CD14-positive monocyte (primary cell): ENCODE measurements at places on chromosomes 1 and 21.

DNA sequence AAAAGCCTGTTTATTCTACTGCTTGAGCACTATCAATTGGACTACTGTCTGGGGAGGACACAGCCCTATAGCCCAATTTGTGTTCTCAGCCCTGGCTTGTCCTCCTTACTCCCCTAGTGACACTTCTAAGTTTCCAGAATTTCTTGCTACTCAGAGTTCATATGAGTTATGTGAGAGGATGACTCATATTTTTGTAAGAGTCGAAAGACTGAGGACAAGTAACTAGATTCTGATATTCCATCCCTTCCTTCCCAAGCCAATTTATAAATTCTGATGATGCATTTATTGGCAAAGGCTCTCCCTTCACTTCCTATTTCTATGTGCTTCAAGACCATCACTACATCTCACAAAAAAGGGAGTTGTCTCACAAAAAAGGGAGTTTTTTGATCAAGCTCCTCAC lies 422.2 kb upstream of the DEPDC1 start:
- no peak for DNase-seq

GRCh38 chr1:58874757-58875755 lies 91.2 kb upstream of the JUN start:
- DNase-seq, result no peak

- DNase-seq, result no peak
Measured at GRCh38 chr1:86865973-86866637, 47.8 kb downstream of the SELENOF start.

DNA sequence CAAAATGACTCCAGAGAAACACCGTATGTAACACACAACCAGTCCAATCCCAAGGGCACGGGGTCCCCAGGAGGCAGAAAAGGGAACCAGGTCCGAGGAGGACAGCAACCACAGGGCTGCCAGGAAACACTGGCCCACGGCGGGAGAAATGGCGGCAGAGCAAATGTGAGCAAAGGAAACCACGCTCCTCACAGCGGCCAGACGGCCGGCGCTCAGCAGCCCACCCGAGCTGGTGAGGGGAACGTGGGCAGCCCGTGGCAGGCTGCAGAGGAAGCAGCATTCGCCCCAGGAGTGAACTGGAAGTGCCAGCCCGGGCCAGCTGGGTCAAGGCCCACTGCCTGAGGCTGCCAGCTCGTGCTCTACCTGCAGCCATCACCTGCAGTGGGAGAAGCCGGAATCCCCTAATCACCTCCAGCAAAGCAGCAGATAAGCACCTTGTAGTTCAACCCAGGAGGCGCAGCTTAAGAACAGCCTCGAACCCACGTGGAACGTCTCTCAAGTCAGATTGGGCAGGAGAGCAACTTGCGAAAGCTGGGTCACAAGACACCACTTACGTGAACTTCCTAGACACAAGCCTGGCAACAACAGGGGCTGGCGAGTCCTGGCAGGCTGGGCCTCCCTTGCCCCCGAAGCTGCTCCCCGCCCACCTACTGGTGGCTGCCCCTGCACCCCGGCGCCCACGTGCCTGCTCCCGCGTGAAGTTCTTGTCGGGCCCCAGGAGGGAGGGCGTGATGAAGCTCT lies 6.7 kb downstream of the SLC19A1 start:
- peak; percentile 90 for DNase-seq

- DNase-seq, result no peak
Measured at GRCh38 chr1:53462193-53462592, 3.0 kb downstream of the DMRTB1 start.

DNA sequence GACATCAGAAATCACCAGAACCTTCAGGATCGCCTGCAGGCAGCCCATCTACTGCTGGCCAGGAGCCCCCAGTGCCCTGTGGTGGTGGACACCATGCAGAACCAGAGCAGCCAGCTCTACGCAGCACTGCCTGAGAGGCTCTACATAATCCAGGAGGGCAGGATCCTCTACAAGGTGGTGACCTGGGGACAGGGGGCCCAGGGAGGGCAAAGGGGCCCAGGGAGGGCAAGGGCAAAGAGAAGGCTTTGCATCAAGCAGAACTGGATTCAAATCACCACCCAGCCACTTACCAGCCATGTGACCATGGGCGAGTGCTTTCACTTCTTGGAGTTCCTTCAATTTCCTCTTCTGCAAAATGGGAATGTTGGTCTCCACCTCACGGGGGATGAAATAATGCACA lies 12.1 kb downstream of the DIO1 start:
- DNase-seq, result no peak

GRCh38 chr1:51314974-51315373 lies 15.4 kb downstream of the TTC39A start:
- DNase-seq, result no peak

GRCh38 chr21:44357064-44357837 lies 3.8 kb downstream of the TRPM2 start:
- DNase-seq, result no peak

GRCh38 chr1:189438808-189439207 lies 1038.9 kb downstream of the BRINP3 start:
- DNase-seq, result no peak

DNA sequence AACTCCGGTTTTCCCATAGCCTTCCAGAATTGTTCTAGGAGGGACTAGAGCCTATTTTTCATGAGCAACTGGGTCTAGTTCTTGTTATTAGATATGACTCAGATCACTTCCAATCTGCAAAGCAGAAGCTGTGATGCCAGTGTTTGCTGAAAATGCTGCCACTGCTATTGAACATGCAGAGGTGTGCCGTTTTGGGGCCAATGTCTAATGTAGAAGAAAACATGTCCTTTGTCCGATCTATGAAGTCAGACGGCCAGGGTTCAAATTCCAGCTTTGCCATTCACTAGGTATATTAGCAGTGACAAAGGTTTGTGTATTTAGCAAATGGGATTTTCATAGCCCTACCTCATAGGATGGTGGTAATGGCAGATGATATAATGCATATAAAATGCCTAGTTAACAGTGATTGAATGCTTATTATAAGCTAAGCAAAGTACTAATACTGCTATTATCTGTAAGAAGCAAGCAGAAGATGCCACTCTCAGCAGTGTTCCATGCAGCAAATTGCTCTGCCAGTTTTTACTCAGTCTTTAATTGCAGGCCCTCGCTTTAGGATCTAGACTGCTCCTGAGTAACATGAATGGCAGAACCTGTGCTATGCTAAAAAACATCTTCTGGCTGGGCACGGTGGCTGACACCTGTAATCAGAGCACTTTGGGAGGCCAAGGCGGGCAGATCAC lies 40.1 kb upstream of the CXADR start:
- DNase-seq, result no peak

GRCh38 chr1:145972580-145972979 lies 8.1 kb downstream of the POLR3GL start:
- no peak for DNase-seq

- DNase-seq, result no peak
Measured at GRCh38 chr1:117616356-117616755, 10.5 kb downstream of the TENT5C start.

DNA sequence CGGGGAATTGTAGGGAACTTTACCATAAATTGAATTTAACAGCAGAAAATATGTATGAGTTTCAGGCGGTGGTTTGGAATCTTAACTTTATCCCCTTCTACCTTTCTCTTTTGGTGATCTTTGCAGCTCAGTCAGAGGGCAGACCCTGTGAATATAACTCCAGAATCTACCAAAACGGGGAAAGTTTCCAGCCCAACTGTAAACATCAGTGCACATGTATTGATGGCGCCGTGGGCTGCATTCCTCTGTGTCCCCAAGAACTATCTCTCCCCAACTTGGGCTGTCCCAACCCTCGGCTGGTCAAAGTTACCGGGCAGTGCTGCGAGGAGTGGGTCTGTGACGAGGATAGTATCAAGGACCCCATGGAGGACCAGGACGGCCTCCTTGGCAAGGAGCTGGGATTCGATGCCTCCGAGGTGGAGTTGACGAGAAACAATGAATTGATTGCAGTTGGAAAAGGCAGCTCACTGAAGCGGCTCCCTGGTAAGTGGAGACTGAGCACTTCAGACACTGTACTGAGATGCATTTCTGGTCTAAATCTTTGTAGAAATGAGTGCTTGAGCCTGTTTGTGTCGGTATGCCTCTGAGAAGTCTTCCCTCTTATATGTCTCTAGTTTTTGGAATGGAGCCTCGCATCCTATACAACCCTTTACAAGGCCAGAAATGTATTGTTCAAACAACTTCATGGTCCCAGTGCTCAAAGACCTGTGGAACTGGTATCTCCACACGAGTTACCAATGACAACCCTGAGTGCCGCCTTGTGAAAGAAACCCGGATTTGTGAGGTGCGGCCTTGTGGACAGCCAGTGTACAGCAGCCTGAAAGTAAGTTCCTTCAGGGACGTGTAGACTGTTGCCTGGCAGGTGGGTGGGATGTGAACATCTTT lies 1.5 kb downstream of the CCN1 start:
- DNase-seq, result no peak

DNA sequence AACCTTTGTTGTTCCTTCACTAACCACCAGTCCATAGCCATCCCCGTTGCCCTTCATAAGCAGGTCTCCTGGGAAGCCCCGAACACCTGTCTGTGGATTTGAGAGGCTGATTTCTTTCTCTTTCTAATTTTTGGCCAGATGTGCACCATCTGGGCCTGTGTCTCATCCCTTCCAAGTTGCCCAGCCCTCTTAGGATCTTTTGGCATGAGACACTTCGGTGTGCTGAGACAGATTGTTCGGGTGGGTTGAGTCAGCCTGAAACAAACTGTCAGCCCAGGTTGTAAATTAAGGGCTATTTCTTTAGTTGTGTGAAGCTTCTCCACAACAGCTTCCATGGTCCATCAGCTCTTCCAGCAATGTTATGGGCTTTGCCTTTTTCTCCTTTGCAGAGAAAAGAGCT lies 1.4 kb upstream of the DNAJC11 start:
- no peak for DNase-seq

DNA sequence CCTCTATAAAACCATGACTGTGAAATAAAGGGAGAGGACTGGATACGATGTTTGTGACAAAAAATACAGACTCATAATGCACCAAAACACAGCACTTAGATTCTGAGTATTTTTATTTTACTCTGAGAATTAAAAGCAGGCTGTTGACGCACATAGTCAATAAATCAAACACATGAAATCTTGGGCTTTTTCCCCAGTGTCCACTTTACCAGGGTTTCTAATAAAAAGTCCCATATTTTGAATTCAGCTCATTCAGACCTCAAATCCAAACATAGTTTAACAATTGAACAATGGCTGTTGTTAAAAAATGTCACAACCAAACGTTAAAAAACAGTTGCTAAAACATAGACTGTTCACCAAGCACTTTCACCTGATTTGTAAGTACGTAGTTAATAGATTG lies 553.4 kb downstream of the LTN1 start:
- DNase-seq, result no peak

GRCh38 chr1:7253118-7253480 lies 467.8 kb downstream of the CAMTA1 start:
- DNase-seq, result no peak

DNA sequence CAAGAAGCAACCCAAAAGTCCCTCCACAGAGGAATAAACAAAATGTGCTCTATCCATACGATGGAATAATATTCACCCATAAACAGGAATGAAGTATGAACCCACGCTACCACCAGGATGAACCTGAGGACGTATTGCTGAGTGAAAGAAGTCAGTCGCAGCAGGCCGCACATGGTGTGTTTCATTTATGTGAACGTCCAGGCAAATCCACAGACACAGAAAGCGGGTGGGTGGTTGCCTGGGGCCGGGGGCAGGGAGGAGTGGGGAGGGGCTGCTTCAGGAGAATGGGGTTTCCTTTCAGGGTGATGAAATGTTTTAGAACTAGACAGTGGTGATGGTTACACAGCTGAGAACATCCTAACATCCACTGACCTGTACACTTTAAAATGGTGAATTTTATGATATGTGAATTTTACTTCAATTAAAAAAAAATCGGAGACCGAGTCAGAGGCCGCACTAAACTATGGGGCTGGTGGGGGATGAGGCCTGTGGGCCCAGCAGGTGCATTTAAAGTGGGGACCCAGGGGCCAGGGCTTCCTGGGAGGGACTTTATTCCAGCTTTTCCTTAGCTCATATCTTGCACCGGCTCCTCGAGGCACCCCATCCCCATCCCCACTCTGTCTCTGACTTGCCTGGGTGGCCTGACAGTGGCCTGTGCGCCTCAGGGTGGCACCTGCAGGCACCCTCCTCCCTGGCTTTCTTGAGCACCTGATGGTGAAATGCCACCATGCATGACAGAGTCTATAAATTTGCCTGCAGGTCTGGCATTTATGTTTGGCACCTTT lies 392.6 kb upstream of the VAMP3 start:
- DNase-seq, result no peak

DNA sequence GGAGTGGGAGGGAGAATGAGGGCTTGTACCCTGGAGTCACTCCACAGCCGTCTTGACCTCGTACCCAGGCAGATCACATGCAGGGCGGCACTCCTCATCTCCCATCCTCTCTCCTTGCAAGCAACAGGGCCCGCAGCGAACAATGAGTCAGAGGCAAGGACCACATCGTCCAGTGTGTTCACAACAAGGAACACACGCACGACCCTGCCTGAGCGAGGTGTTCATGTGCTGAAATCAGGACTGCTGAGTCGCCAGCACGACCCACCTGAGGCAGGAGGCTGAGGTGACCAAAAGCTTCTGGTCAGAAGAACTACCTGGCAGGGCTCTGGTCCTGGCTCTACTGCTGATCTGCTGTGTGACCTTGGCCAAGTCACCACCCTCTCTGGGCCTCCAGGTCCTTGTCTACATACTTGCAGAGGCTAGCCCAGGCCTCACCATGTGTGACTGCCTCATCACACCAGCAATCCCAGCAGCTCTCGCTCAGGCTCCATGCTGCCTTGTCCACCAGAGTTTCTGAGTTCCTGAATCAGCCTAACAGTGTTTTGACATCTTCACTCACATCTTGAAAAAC lies 78.0 kb downstream of the SSBP3 start:
- no peak for DNase-seq

- no peak for DNase-seq
Measured at GRCh38 chr1:103761896-103762295, 12.2 kb downstream of the AMY1C start.

DNA sequence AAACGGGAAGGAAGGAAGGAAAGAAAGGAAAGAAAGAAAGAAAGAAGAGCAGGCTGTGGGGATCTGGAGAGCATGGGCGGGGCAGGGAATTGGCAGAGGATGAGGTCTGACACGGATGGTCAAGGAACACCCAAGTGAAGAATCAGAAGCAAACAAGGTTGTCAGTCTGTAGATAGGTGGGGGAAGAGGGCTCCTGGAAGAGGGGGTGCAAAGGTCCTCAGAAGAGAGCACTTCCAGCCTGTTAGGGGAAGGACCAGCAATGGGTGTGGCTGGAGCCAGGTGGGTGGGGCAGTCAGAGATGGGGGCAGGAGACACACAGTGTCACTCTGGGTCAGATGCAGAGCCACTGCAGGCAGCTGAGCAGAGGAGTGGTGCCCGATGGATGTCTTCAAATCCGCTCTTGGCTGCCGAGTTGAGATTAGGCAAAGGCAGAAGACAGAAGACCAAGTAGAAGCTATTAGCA lies 11.0 kb upstream of the PLA2G2C start:
- no peak for DNase-seq

- DNase-seq, result peak; percentile 43
Measured at GRCh38 chr1:9633493-9633892, 18.0 kb upstream of the PIK3CD start.

DNA sequence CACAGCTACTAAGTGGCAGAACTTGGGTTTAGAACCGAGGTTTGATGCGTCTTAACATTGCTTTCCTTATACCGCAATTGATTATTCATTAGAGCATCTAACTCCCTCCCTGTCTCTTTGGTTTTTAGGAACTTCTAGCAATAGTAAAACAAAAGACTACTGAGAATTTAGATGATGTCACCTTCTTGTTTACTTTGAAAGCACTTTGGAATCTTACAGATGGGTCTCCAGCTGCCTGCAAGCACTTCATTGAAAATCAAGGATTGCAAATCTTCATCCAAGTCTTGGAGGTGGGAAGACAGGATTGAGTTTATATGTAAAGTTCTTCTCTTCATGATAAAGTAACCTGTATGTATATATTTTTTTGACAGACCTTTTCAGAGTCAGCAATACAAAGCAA lies 35.0 kb downstream of the ZYG11A start:
- no peak for DNase-seq
